Putamen (tissue), 1 donor: ENCODE measurements at places on chromosomes 5 and 9.

DNA sequence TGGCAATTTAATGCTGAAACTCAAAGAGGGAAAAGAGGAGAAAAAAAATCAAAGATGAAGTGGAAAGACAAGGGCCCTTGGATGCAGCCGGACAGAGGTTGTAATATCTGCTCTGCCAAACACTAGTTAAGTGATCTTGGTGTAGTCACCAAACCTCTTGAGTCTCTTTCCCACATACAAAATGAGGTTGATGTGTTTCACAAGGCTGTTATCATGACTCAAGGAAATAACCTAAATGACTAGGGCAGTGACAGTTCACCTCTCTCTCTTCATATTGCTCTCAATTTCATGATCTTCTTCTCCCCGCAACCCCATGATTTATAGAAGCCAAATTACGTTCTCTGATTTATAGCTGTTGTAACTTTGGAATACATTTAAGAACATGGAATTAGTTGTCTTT, 44.9 kb downstream of the PIK3R1 start:
- no peak for DNase-seq

GRCh38 chr9:95317119-95317892, at the start of gene FANCC:
FANCC (minus strand) TSS chr9:95317709; CDS start chr9:95249291, 68,418 bp downstream.
- DNase-seq, result peak; percentile 89

DNA sequence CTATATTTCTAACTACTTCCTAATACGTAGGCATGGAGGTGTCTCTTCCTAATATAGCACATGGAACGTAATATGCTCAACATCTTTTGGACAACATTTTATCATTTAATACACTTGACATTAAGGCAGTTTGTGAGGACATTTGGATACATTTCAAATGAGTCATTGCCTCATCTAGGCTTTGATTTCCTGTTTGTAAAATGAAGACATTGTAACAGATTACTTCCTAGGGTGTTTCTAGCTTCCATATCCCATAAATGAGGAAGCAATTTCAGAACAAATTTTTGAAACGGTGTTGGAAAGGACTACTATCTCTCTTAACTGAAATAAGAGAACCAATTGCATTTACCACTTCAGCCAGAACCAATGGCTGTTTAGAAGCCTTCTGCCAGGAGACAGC, 38.7 kb downstream of the SLC28A3 start:
- no peak for DNase-seq

DNA sequence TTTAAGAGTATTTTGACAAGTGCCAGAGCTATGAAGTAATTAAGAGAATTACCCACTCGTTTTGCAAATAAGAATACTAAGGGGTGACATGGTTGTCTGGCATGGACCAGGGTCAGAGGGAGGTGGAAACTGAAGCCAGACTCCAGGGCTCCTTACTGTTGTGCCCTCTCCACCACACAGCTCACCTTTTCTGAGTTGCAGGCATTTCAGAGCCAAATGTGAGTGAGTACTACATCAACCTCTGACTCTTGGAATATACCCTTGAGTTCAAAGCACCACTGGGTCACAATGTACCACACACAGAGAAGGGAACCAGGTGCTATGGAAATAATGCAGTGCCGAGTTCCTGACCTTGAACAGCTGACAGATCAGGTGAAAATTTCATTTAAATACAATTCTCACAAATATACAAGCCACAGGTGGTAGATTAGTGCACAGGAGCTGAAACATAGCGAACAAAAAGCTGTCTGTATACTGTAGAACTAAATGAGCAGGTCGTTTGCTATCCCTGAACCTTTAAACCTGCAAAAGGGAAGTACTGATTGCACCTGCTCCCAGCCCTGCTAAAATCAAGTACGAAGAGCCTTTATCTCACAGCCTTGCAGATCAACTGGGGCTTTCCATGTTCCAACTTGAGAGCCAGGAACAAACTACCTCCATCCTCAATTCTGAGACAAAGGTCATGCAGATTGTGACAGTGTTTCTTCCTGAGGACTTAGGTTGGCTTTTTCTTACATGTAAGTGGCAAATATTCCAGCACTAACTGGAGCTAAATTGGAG, 57.0 kb downstream of the GOLM1 start:
- DNase-seq, result no peak

- no peak for DNase-seq
These were observed 51.1 kb upstream of the SNX2 start for GRCh38 chr5:122723606-122724352.

GRCh38 chr9:129068990-129069861, 11.7 kb upstream of the DOLPP1 start:
- peak; percentile 24 for DNase-seq

GRCh38 chr5:32916648-32917047, 205.5 kb downstream of the NPR3 start:
- no peak for DNase-seq

GRCh38 chr5:7446913-7447312, 51.0 kb downstream of the ADCY2 start:
- DNase-seq, result no peak
